ENCODE measurements at places on chromosomes 5 and 9.

DNA sequence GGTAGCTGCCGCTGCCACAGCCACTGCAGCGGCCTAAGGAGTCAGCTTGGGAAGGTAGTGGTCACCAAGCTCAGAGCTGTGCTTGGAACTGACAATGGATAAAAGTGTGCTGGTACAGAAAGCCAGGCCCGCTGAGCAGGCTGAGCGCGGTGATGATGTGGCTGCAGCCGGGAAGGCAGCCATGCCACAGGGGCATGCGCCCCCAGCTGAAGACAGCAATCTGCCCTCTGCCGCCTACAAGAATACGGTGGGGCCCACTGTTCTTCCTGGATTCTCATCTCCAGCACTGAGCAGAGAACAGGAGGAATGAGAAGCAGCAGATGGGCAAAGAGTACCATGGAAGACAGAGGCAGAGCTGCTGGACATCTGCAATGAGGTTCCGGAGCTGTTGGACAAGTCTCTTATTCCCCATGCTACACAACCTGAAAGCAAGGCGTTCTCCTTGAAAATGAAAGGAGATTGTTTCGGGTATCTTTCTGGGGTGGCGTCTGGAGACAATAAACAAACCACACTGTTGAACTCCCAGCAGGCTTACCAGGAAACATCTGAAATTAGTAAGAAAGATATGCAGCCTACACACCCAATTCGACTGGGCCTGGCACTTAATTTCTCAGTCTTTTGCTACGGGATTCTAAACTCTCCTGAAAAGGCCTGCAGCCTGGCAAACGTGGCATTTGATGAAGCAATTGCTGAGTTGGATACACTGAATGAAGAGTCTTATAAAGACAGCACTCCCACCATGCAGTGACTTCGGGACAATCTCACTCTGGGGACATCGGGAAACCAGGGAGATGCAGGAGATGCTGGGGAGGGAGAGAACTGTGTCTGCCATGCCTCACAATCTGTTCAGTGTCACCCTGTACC, 22.8 kb upstream of the ANKRD18A start:
- DNase-seq = no peak

GRCh38 chr5:5270958-5271785, 131.0 kb downstream of the ADAMTS16 start:
- no peak for DNase-seq

- DNase-seq = peak; percentile 79
Observed at GRCh38 chr9:35096035-35096849, at the start of gene PIGO. PIGO (minus strand) TSS chr9:35096591; CDS start chr9:35095565, 1,026 bp downstream.

DNA sequence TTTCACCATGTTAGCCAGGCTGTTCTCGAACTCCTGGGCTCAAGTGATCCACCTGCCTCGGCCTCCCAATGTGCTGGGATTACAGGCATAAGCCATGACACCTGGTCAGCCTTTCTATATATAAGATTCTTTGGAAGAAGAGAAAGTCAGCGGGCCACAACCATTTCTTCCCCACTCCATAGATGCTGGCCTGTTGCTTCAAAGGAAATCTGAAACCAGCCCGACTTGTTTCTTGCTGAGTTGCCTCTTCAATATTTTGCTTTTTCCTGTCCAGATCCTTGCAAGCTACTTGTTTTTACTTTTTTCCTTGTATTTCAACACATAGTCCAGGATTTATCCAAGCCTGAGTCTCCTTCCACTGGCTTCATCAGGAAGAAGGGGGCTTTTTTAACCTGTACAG, 219.5 kb downstream of the CDK5RAP2 start:
- DNase-seq = no peak

- no peak for DNase-seq
Observed at GRCh38 chr5:170327168-170327567, 29.6 kb upstream of the LCP2 start.

GRCh38 chr9:130448771-130449603, 4.2 kb downstream of the ASS1 start:
- no peak for DNase-seq

DNA sequence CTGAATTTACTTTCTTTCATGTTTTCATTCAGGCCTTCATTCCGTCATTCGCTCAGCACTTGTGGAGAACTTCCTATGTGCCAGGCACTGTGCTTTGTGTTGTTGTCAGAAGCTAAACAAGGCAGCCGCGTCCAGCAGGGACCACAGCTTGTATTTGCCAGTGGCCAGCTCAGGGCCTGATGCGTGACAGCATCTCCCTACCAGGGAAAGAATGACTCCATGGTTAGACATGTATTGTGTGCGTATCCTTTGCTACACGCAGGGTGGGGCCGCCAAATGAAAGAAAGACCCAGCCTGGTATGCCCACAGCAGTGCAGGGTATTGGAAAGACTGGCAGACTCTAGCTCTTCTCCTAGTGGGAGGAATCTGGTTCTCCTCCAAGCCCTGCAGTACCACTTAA, 4.7 kb upstream of the COL27A1 start:
- DNase-seq = no peak

GRCh38 chr9:83219154-83219923, 156.4 kb upstream of the RASEF start:
- DNase-seq = no peak

- no peak for DNase-seq
Observed at GRCh38 chr5:110823571-110823970, 84.8 kb downstream of the SLC25A46 start.

DNA sequence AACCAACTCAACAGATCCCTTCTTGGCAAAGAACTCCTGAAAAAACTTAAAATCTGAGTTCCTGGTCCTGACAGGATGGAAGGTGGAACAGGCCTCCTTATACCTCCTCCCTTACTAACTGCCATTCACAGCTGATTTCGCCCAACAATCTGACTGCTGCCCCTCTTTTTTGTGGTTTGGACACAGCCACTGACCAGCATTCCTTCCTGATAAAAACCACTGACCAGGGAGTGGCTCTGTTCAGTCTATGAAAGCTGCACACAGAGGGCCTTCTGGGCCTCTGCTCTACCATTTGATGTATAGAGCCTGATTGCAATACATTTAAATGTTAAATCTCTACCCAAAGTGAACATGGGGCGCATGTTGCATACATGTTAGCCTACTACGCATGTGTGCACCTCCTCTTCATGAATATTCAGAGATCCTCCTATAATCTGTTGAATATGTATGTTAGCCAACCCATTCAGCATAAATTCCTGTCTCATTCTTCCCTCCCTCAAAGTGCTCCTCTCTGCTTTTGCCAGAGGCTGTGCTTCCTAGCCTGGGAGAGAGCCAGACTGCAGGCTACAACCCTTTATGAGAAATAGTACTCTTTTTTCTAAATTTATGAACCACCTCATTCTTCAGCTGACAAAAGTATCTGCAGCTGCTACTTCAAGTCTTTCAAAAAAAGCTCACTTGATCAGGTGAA, 93.7 kb upstream of the MRPS30 start:
- DNase-seq = no peak

- DNase-seq = no peak
Observed at GRCh38 chr5:133603711-133604110, 8.6 kb downstream of the FSTL4 start.

GRCh38 chr9:89770531-89771174, 165.8 kb downstream of the GADD45G start:
- no peak for DNase-seq

GRCh38 chr5:1411099-1411498, 34.1 kb downstream of the SLC6A3 start:
- DNase-seq = no peak

DNA sequence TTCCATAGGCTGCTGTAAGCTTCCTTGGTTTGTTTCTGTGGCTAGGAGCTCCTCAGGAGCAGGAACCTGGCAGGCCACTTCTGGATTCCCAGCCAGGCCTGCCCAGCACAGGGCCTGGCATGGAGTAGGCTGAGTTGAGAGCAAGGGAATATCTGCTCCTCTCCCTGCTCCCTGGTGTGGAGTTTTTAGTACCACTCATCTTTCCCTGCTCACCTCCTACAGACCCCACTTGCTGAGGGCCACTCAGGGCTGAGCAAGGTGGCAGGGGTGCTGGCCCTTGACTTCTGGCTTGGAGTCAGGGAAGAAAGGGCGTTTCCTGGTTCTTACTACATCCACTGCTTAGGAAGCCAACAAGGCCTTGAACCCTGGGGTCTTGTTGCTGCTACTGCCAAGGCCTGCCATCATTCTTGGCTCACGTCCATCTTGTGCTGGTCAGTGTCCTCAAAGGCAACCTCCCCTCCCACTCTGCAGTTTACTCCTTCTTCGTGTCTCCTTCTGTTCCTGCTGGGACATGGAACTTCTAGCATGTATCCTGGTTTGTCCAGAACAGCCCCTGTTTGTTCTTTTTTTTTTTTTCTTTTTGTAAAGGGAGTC, 54.9 kb downstream of the PSD2 start:
- DNase-seq = no peak

GRCh38 chr5:133262690-133263089, 210.9 kb downstream of the HSPA4 start:
- no peak for DNase-seq

DNA sequence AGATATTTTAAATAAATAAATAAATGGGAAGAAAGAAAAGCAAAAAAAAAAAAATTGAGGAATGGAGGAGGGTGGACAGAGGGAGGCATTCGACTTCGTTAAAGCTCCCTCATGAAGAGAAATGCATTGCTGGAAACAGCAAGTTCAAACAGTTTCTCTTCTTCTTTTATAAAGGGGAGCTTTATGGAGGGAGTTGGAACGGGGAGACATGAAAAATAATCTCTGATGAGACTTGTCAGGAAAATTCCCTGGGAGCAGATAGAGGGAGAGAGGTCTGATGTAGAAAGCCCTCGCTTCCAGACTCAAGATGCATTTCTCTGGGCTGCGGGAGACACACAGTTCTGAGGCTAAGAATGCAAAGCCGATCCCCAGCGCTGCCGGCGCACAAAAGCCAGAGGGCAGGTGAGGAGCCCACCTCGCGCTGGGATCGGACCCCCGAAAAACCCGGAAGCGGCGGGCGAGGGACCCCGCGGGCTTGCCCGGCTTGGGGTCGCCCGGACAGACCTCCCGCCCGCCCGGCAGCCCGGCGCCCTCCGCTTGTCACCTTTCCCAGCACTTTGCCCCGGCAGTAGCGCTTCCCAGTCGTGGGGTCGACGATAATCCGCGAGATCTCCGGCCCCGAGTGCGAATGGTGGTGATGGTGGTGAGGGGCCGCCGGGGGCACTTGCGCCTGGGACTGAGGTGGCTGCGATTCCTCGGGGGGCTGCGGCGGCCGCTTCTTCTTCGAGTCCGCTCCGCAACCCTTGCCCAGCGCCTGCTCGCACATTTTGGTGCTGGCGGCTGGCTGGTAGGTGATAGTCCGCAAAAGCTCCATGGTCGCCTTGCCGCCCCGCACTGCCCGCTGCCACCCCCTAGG, 512 bp downstream of the PLK2 start:
- DNase-seq = peak; percentile 4

GRCh38 chr9:91557327-91557726, 133.7 kb upstream of the NFIL3 start:
- DNase-seq = no peak

DNA sequence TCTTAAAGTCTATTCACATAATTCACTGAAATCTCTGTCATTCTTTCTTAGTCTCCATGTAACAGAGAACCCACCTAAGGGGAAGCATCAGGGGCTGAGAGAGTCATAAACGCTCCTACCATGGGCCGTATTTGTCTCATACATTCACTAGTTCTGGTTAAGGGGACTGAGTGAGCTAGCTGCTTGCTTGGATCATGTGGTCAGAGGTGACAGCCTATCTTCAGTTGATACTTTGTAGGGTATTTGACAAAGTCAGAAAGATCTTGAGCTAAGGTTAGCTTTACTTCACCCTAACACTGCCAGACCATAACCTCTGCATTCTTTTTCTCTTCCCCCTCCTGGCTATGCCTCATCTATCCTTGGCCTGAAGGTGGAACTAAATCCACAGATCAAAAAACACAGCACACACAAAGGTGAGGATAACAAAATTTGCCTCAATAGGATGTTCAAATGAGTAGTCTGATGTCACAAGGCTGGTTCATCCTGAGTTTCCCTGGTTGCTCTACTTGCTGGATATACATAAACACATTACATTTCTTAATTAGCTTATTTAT, 66.5 kb downstream of the MARCHF3 start:
- DNase-seq = no peak

DNA sequence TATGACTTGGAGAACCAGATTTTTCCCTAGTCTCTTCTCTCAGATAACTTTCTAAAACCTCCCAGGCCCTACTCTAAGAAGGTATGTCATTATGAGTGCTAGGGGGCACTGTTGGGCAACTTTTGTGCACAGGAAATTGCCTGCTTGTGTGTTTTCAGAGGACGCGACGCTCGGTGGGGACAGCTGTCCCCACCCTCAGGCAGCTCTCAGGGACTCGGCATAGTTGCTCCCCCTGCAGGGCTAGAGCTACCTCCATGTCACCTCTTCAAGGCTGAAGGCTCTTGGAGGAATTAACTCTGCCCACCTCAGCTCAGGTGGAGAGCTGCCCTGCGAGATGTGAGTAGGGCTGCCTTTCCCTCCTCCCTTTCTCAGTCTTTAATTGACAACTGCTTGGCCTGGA, 10.2 kb upstream of the TIFAB start:
- no peak for DNase-seq

DNA sequence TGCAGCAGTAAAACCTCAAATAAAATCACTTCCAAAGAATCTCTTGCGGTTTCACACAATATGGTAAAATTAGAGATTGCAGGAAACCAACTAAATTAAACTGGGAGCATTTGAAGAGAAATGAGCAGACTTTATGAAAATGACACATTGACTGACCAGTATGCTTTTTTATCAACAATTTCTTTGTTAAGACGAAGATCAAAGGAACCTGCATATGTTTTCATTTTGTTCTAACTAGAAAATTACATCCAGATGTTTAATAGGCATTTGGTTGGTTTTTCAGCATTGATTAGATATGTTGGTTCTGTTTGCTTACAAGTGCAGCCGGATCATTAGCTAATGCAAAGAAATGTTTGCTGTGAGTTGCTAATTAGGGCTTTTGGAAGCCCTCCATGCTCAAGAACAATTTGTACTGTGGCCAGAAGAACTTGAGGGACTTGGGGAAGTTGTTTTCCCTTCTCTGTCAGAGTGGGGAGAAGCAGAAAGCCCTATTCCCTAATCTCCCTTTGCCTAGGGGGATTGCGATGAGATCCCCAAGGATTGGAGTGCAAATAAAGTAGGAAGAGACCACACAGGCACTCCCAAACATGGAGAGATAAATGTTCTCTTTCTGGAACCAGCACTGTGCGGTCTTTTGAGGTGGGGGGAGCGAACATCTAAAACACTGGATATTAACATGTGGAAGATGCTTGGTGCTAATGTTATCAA, 4.5 kb upstream of the TLE1 start:
- DNase-seq = no peak

GRCh38 chr9:16501726-16502125, 368.7 kb downstream of the BNC2 start:
- no peak for DNase-seq

DNA sequence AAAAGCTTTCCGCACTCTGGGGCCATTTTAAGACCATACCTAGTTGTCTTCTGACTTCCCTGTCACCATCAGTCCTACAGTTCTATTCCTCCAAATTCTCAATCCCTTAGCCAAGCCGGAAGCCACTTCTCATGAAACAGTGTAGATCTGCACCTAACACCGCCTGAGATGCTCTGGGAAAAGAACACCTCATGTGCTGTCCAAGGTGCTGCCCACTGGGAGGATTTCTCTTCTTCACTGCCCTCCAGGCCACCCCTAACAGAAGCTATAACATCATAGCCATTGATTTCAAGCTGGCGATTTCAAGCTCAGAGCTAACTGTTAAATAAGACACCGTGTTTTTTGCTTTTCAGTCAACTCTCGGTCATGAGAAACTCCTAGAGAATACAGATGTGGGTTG, 559.3 kb downstream of the CCDC171 start:
- no peak for DNase-seq

- no peak for DNase-seq
Observed at GRCh38 chr5:45411971-45412612, 284.1 kb downstream of the HCN1 start.

Data from stimulated activated CD8-positive, alpha-beta memory T cell treated with anti-CD3 and anti-CD28 coated beads, Interleukin-4, amount 100 ng/mL, for 1 hour (primary cell).